CD4-positive, alpha-beta T cell (primary cell): ENCODE measurements at places on chromosomes 7 and 10. TPM values are rescaled to one million over a fixed set of nuclear protein-coding genes. Genes with fewer than 3 reads are reported as not detected.

DNA sequence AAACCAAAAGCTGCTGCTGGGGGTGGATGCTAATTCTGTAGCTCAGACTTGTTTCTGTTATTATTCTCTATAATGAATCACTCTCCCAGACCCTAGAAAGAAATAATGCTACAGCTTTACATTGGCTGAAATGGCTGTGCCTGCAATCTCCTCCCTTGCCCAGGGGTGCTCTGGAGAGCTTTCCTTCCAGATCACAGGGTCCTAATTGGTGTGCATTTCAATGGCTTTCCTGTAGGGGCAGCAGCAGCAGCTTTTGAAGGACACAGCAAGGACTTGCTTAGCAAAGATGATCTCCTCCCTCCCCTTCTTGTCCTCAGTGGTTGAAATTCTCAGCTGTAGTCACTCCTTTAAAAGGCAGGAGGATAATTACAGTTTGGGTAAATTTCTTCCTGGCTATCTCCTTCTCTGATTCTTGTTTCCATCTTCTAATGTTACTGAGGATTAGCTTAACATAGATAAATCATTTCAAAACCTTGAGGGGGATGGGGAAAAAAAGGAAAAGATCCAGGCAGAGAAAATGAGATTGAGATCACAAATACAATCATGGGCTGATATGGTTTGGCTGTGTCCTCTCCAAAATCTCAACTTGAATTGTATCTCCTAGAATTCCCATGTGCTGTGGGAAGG, 120.2 kb upstream of the CTTNBP2 start:
- no peak for DNase-seq
- H3K27ac ChIP-seq: no peak overlapping the region
- no peaks in the 10 kb centered on the region for H3K4me1 ChIP-seq
- H3K4me3 ChIP-seq: no peak overlapping the region
- no peaks in the 10 kb centered on the region for H3K36me3 ChIP-seq
- no peaks in the 10 kb centered on the region for H3K27me3 ChIP-seq

DNA sequence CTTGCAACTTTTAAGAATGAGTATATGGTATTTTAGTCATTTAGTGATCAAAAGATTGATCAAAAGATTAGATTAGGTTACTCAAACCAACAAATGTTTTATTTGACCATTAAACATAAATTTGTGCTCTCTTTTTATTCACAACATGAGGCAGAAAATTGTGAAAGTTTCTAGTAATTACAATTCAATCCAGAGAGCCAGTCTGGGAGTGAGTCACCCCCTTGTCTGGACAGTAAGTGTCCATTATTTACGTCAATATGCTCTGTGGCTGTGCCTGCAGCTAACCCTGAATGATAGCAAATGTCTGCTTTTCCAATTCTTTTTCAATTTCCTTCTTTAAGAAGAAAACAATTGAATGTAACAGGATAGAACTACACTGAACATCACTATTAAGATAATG, 27.9 kb downstream of the GNG11 start:
- H3K27me3 ChIP-seq: peaks cover 4% of the 10 kb centered on the region
- no peaks in the 10 kb centered on the region for H3K4me1 ChIP-seq
- H3K36me3 ChIP-seq: no peaks in the 10 kb centered on the region
- no peak overlapping the region for H3K4me3 ChIP-seq
- no peak overlapping the region for H3K27ac ChIP-seq

NPTX2 gene
- total RNA-seq: not detected

CPXM2 gene
- total RNA-seq: not detected

DNA sequence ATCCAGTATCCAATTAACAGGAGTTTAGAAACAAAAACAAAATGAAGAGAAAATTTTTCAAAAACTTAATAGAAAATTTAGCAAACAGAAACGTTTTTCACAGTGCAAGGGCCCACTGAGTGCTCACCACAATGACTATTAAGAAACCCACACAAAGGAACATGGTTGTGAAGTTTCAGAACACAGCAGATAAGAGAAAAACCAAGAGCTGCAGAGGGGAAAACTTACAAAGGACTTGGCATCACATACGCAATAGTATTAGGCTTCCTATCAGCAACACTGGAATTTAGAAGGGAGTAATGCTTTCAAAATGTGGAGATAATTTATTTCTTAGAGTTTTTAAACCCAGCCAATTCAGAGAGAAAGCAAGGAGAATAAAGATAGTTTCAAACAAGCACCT, 1.7 kb upstream of the C7orf25 start:
- H3K27ac ChIP-seq: no peak overlapping the region
- no peak overlapping the region for H3K4me3 ChIP-seq
- peaks cover 21% of the 10 kb centered on the region for H3K36me3 ChIP-seq
- peaks cover 21% of the 10 kb centered on the region for H3K4me1 ChIP-seq
- H3K27me3 ChIP-seq: no peaks in the 10 kb centered on the region

UPK3BL2 gene
- total RNA-seq: 122 TPM

GRCh38 chr10:84824525-84824924, 496.1 kb downstream of the CCSER2 start:
- no peaks in the 10 kb centered on the region for H3K27me3 ChIP-seq
- no peaks in the 10 kb centered on the region for H3K4me1 ChIP-seq
- no peak overlapping the region for H3K4me3 ChIP-seq
- no peak for DNase-seq
- H3K27ac ChIP-seq: no peak overlapping the region

ANKRD2 gene
- not detected for total RNA-seq

DNA sequence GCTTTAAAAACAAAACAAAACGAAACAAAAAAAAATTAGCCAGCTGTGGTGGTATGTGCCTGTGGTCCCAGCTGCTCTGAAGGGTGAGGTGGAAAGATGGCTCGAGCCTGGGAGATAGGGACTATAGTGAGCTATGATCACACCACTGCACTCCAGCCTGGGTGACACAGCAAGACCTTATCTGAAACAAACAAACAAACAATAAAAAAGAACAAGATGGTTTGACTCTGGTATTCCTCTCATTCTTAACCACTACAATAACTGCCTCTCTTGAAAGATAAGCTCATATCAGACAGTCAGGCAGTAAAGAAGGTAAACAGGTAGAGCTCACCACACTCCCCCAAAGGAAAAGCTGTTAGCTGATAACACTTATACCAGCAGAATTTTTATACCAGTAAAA, 14.1 kb upstream of the DUSP5 start:
- no peaks in the 10 kb centered on the region for H3K36me3 ChIP-seq
- no peaks in the 10 kb centered on the region for H3K4me1 ChIP-seq
- H3K27me3 ChIP-seq: no peaks in the 10 kb centered on the region
- H3K27ac ChIP-seq: no peak overlapping the region

DNA sequence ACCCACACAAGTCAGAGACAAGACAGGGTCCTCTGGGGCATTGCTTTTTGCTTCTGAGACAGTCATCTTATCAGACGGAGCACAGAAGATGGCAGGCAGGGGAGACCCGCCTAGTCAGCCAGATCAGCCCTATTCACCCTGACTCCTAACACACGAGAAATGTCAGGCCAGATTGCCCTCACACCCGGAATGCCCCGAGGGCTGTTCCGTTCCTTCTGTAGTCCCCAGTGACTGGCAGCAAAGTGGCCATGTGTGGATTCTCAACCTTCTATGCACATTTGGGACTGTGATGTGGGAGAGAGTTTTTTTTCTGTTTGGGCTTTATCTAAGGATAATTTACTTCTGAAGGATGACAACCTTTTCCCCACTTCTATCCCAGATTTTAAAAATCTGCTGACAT, 35.5 kb upstream of the TBX20 start:
- DNase-seq: no peak
- H3K4me3 ChIP-seq: no peak overlapping the region
- no peaks in the 10 kb centered on the region for H3K4me1 ChIP-seq
- no peak overlapping the region for H3K27ac ChIP-seq
- no peaks in the 10 kb centered on the region for H3K36me3 ChIP-seq
- no peaks in the 10 kb centered on the region for H3K27me3 ChIP-seq

- H3K36me3 ChIP-seq: no peaks in the 10 kb centered on the region
- H3K4me1 ChIP-seq: peaks cover 10% of the 10 kb centered on the region
- no peak for DNase-seq
- no peaks in the 10 kb centered on the region for H3K27me3 ChIP-seq
- H3K4me3 ChIP-seq: no peak overlapping the region
Measured at GRCh38 chr10:110395350-110396283, 90.9 kb upstream of the SMNDC1 start.

BTBD16 gene
- not detected for total RNA-seq

DNA sequence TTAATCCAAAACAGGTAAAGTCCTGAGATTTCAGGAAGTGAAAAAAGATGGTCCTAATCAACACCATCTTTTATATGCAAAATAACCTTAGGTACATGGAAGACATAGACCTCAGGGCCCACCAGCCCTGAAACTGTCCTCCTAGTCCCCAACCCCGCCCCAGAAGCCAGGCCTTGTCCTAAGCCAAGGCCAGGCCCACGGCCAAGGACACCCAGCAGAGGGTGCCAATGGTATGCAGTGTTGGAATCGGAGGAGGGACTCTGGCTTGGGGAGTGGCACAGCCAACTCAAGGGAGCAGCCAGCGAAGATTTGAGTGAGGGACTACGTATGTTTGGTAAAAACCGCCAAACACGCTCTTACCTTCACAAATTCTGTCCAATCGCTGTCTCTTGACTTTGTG, 96.7 kb downstream of the ZRANB1 start:
- H3K27ac ChIP-seq: no peak overlapping the region
- no peaks in the 10 kb centered on the region for H3K4me1 ChIP-seq
- DNase-seq: no peak

DNA sequence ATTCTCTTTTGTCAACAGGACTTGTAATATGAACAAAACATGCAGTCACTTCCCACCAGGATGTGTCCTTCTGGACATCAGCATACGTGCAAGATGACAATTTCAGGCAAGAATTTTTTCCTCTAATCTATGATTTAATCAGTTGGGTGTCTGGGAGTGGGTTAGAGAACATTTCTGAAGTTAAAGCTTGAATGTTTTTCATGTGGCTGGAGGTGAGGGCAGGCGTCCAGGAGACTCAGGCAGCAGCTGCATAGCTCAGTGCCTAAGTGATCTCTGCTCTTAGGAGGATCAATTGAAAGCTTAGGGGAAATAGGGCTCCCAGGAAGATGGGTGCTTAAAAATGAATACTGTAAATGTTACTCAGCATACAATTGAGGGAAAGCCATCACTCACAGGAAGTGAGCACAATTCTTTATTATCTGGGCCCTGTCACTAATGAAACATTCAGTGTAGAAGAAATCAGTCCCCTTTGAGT, 457.6 kb upstream of the KLF6 start:
- H3K27ac ChIP-seq: no peak overlapping the region
- H3K36me3 ChIP-seq: no peaks in the 10 kb centered on the region
- no peaks in the 10 kb centered on the region for H3K27me3 ChIP-seq
- no peaks in the 10 kb centered on the region for H3K4me1 ChIP-seq
- no peak overlapping the region for H3K4me3 ChIP-seq

FGFBP3 gene
- total RNA-seq: 1.4 TPM

GRCh38 chr7:51289623-51290303, 26.8 kb downstream of the COBL start:
- H3K27ac ChIP-seq: no peak overlapping the region
- no peaks in the 10 kb centered on the region for H3K27me3 ChIP-seq
- H3K36me3 ChIP-seq: no peaks in the 10 kb centered on the region
- no peak for DNase-seq

DNA sequence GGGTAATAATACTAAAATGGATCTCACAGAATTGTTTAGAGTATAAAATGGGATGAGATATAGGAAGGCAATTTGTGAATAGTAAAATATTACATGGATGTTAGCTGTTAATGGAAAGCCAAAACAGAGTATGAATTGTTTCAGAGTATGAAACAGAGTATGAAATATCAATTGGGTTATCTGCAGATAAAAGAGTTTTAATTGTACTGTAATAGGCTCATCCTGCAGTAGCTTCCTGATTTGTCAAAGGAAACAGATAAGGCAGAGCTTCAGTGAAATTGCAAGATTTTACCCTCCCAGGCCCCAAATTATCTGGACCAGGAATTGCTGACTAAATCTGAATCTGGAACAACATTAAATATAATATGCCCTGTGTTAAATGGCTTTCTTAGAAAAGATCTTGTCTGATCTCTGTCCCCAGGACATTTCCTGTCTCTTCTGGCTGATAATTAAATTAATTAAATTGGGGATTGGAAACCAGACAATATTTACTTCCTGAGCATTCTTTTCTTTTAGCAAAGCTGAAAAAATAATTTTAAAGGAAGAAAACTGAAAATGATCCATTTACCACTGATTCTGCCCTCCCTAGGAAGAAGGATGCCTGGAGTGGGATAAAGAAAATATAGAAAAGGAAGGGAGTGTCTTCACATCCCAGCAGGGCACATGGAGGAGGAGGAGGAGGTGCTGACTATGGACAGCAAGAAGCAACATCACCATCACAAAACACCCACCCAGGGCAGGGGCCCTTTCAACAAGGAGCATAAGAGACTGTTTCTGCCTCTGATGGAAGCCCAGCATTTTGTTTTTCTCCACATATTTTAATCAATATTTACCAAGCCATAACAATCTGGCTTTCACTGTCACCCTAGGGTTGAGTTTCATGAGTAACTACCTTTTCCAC, 18.5 kb downstream of the PTN start:
- H3K36me3 ChIP-seq: no peaks in the 10 kb centered on the region
- DNase-seq: no peak
- H3K4me3 ChIP-seq: no peak overlapping the region
- H3K27me3 ChIP-seq: no peaks in the 10 kb centered on the region
- no peaks in the 10 kb centered on the region for H3K4me1 ChIP-seq

DNA sequence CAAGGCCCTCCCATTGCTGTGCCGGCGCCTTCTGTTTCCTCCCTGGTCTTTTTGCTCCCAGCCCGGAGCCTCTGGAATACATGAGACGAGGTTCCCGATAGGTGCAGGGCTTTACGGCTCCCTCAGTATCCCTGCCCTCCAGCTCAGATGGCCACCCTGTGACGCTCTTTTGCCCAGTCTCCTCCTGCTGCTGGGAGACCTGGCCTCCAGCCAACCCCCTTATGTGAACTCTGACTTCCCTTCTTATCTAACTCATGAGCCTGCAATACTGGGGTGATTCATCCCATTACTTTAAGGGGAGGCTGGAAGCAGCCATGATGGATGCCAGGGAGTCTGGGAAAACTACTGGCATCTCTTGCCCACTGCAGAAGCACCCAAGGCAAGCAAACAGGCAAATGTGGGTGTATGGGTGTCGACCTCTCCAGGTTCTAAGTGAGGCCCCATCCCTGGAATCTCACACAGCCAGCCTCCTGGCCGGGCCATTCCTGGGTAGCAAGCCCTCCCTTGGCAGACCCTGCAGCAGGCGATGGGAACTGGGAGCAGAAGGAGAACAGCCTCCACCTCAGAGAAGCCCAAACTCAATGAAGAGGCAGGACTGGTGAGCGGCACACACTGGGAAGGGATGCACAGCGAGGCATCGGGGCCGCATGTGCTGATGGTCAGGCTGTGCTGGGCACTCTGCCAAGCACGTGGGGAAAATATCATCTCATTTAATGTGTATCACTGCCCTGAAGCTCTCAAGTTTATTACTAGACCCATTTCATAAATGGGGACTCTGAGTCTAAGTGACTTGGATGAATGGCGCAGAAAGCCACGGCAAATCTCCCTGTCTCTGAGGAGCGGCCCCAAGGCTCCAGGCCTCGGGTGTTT, 97.5 kb downstream of the FAM53B start:
- H3K27ac ChIP-seq: peak overlapping the region; percentile 72
- peak; percentile 59 for DNase-seq
- H3K4me3 ChIP-seq: no peak overlapping the region
- H3K4me1 ChIP-seq: peaks cover 100% of the 10 kb centered on the region
- peaks cover 21% of the 10 kb centered on the region for H3K36me3 ChIP-seq
- no peaks in the 10 kb centered on the region for H3K27me3 ChIP-seq

YAE1 gene
- total RNA-seq: 7.4 TPM
